ENCODE measurements at places on chromosomes 5 and 9. TPM values are rescaled to one million over a fixed set of nuclear protein-coding genes. Genes with fewer than 3 reads are reported as not detected.

Gene CDKN2B
- not detected for total RNA-seq

Gene PDE6A
- 0.30 TPM for total RNA-seq

Gene PANK3
- 11.5 TPM for total RNA-seq

Gene CER1
- total RNA-seq = not detected

Gene SAXO1
- not detected for total RNA-seq

Gene SPINK13
- 0.31 TPM for total RNA-seq

Gene TAF1L
- total RNA-seq = not detected

Gene CBY3
- total RNA-seq = not detected

Gene ARRDC3
- total RNA-seq = 5.0 TPM

Gene VLDLR
- 17.1 TPM for total RNA-seq

Gene RLN2
- total RNA-seq = not detected

Gene GFI1B
- 0.17 TPM for total RNA-seq

Gene CDKN2B-AS1
- total RNA-seq = not detected
